ENCODE measurements at places on chromosomes 3 and 15.
A peak's percentile ranks its signal among the peaks of the same experiment; 100 is the strongest.

DNA sequence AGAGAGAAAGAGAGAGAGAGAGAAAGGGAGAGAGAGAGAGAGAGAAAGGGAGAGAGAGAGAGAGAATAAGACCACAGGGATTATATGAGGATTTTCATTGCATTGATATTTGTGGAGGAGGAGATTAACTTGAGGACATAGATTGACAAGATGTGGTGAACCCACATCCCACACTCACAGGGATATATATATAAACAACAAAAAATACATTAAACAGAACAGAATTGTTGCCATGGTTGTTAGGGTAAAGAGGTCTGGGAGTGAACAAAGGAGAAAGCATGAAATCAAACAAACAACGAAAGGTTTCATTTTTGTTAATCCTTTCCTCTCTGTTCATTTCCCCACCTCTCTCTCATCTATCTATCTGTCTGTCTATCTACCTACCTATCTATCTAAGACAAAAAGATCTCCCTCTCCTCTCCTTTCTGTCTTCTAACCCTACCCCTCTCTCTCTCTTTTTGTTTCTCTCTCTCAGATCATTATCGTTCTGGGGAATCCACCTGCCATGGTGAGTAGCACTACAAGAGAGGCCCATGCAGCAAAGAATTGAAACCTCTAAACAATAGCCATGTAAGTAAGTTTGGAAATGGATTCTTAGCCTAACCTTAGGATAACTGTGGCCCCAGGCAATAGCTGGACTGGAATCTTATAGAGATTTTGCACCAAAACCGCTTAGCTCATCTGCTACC, 280.9 kb downstream of the RAP2B start:
- DNase-seq: no peak

DNA sequence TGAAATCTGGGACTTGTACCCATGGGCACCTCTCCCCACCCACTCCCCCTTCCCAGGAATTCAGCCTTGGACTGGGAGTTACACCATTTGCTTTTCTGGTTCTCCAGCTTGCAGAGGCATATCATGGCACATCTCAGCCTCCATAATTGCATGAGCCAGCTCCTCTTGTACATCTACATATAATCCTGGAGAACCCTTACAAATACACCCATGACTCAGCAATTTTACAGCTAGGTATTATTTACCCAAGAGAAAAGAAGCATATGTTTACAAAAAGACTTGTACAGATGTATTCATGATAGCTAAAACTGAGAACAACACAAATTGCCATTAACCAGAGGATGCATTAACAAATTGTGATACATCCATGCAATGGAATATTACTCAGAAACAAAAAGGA, 58.4 kb downstream of the RPLP1 start:
- no peak for DNase-seq

- peak; percentile 16 for DNase-seq
These were observed 77.0 kb upstream of the SLC12A8 start for GRCh38 chr3:125289429-125289981.

DNA sequence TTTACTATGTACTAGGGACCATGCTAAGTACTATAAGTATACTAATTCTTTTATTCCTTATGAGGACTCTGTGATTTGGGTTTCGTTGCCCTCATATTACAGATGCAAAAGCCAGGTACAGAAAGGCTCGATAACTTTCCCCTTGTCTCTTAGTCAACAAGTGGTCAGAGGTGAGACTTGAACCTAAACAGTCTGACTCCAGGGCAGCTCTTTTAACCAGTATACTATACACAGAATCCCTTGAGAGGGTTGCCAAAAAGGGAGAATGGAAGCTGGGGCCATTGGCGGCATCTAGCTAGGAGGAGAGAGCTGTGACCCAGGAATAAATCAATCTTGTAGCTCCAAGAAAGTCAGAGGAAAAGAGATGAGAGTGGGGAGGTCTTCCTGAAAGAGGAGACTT, 92.4 kb downstream of the TOP2B start:
- no peak for DNase-seq

- DNase-seq: peak; percentile 61
These were observed 59.6 kb upstream of the GOLIM4 start for GRCh38 chr3:168155303-168155702.

DNA sequence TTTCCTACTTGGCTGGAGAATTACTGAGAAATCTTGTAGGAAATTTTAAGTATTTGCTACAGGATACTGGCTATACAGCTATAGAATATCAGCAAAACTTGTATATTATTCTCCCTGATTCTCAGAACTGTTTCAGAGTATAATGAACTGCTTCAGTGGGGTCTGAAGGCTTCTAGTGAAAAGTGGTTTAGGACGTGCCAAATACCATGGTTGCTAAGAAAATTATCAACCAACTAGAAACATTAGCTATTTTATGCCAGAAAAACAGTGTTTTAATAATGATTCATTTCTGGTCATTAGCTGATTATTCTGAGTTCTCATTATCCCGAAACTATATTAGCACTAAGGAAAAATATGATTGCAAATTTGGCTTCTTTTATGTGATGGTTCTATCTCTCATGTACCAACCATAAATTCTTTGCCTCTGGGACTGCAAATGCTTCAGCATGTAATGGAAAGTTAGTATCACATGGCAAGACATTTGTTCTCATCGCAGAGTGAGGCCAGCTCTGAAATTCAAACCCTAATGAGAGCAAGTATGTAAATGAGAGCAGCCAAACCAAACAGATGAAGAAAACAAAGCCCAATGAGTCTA, 11.0 kb upstream of the TSC22D2 start:
- DNase-seq: no peak

DNA sequence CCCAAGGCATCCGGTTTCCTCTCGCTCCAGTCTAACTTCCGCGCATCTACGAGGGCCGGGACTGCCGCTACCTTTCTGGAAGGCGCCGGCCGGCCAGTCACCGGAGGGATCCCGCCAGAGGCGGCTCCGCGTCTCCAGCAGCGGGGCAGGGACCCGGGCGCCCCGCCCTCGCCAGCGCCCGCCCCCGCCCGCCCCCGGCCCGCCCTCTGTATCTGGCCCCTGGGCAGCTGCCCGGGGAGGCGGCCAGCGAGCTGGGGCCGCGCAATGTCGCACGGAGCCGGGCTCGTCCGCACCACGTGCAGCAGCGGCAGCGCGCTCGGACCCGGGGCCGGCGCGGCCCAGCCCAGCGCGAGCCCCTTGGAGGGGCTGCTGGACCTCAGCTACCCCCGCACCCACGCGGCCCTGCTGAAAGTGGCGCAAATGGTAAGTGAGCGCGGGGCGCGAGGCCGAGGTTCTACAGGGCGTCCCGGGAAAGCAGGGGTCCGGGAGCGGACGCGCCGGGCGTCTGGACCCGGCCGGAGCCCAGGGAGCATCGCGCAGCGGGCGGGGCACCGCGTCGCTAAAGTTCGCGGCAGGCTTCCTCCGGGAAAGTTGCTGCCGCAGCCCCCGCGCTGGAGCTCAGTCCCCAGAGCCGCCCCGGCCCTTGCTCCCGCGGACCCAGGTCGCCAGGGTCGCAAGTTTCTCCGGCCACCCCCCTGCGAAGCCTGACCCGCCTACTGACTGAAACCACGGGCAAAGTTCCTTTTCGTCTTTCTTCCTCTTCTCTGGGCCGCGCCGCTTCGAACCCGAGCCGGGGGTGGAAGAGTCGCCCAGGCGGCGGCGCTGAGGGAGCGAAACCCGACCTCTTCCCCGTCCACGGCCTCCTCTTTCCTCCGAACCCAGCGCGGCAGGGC, at the start of gene CMTM7:
TSS of gene CMTM7 (plus strand) at position 211 of the 893 bp plus-strand sequence. CDS start at position 265, 54 bp downstream.
- peak; percentile 78 for DNase-seq

GRCh38 chr15:57859130-57859685, 152.7 kb downstream of the POLR2M start:
- no peak for DNase-seq

DNA sequence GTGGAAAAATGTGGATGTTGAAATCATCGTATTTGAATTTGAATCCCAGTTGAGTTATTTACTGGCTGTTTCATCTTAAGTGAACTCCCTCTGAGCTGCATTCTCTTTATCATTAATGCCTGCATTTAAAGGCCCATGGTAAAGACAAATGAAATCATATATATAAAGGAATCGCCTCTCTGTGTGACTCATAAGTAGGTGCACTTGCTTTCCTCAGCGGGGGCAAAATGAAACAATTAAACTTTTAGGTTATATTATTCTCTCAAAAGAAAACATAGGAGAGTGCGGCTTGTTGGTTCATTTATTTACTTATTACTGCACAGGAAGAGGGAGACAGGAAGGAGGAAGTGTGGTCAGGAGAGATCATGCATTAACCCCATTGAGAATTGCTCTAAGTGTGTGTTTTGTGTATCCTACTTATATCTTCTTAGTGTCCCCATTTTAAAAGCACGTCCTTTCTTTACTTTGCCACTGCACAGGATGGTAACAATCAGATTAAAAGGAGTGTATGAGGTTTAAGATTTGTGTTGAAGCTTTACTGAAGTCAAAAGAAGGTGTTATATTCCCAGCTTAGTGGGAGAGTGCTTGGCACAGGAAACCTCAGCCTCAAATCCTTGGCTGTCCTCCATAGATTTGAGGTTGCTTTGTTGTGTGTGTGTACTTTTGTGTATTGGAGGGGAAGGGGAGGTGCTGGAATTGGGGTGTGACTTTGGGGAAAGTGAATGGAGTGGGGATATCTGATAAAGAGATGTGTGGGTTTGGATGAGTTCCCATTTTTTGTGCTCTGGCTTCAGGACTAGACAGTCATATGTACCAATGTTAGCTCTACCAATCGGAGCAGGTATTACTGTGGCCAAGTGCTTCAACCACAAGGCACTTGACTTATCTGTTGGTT, 595.8 kb upstream of the NR2F2 start:
- no peak for DNase-seq

- DNase-seq: no peak
These were observed 106.2 kb upstream of the MCTP2 start for GRCh38 chr15:94125156-94125555.

GRCh38 chr3:101143012-101143411, 149.8 kb upstream of the ABI3BP start:
- DNase-seq: no peak

DNA sequence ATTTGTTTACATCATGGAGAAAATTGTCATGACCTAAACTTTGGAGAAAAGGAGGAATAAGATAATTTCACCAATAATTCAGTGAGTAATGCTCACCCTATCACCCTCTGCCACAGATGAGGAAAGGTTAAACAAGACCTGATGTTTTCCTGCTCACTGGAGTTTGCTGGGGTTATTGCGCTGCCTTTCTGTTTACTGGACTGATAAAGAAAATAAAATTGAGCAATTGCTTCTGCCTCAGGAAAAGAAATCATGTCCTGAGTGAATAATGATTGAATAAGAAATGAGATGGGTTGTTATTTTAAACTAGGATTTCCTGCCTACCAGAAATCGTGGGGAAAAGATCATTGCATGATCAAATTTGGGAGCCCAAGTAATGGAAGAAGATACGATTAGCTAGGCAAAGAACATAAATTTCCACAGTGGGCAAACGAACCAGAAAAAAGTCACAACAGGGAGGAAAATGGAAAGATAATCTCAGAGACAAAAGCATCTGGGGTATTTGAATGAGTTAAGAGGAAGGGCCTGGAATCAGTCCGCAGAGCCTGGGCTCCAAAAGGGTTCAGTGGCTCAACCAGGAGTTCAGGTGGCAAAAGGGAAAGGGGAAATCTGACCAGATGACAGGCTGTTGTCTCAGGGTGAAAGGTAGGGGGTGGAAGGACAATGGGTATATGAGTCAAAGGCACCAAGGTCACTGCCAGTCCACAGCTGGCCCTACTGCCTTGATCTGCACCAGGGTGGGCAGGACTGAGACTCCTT, 146.8 kb downstream of the FAM43A start:
- DNase-seq: no peak

- DNase-seq: no peak
These were observed 237.5 kb downstream of the NTRK3 start for GRCh38 chr15:88018869-88019641.

- DNase-seq: no peak
These were observed 18.9 kb upstream of the ALDH1L1 start for GRCh38 chr3:126199256-126199655.

- no peak for DNase-seq
These were observed 39.6 kb downstream of the ADIPOQ start for GRCh38 chr3:186882150-186882524.

- DNase-seq: no peak
These were observed 144.1 kb upstream of the TPRG1 start for GRCh38 chr3:189027626-189028155.

- no peak for DNase-seq
These were observed 69.6 kb upstream of the FAM174B start for GRCh38 chr15:92725171-92725570.

DNA sequence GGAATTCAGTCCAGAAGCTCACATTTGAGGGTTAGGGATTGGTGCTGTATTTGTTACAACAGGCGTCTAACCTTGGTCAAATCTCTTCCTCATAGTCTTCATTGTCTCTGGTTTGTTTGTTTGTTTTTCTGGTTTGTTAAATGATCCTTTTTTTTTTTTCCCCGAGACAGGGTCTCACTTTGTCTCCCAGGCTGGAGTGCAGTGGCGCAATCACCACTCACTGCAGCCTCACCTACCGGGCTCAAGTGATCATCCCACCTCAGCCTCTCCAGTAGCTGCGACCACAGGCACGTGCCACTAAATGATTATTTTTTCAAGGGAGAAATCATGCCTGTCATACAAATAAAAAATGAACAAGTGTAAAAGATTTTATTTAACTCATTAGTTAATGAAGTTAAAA, 14.3 kb upstream of the ADPGK start:
- DNase-seq: no peak

- DNase-seq: peak; percentile 82
These were observed 19.7 kb downstream of the TM4SF4 start for GRCh38 chr3:149494022-149494758.

- DNase-seq: peak; percentile 56
These were observed at the start of gene MYLK for GRCh38 chr3:123884203-123884831. TSS of gene MYLK (minus strand) at chr3:123884332. CDS start at chr3:123793841, 90,491 bp downstream.

DNA sequence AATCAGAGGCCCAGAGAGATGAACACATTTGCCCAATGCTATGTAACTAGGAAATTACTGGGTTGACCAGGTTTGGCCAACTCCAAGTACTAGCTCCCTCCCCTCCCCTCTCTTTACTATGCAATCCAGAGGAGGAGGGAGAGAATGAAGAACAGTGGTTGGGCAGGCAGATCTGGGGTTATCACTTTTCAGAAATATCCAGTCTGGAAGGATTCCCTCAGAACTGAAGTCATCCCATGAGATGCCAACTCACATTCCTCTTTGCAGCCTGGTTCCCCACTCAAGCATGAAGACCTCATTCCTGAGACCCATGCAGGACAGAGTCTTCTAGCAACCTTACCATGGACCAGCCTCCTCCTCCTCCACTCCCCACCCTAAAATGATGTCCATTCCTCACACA, 201.1 kb downstream of the TLE3 start:
- no peak for DNase-seq

- no peak for DNase-seq
These were observed 614.4 kb downstream of the FHIT start for GRCh38 chr3:60636846-60637245.

- DNase-seq: no peak
These were observed 51.0 kb downstream of the NKIRAS1 start for GRCh38 chr3:23865595-23866396.

GRCh38 chr3:138441256-138441655, 6.8 kb downstream of the ESYT3 start:
- DNase-seq: no peak

- DNase-seq: no peak
These were observed 1.7 kb downstream of the GXYLT2 start for GRCh38 chr3:72889310-72890165.
